ENCODE measurements at places on chromosomes 5 and 9. TPM values are rescaled to one million over a fixed set of nuclear protein-coding genes. Genes with fewer than 3 reads are reported as not detected.

SPINK13 gene
- polyA plus RNA-seq, result 3.1 TPM

PGM5 gene
- polyA plus RNA-seq, result 2.5 TPM

IL33 gene
- polyA plus RNA-seq, result not detected

NMUR2 gene
- polyA plus RNA-seq, result 0.57 TPM

ESM1 gene
- 0.16 TPM for polyA plus RNA-seq

MELK gene
- 6.9 TPM for polyA plus RNA-seq

OXCT1 gene
- 12.4 TPM for polyA plus RNA-seq

STARD4 gene
- polyA plus RNA-seq, result 39.9 TPM

ADRB2 gene
- polyA plus RNA-seq, result 1.1 TPM

OR2V2 gene
- not detected for polyA plus RNA-seq

SURF6 gene
- polyA plus RNA-seq, result 24.3 TPM

SPATA9 gene
- polyA plus RNA-seq, result 0.17 TPM

Measured in hepatocyte (in vitro differentiated cells).